ENCODE measurements at places on chromosomes 16 and 17.

GRCh38 chr17:70288540-70289290 lies 119.4 kb downstream of the KCNJ2 start:
- peak; percentile 34 for DNase-seq

DNA sequence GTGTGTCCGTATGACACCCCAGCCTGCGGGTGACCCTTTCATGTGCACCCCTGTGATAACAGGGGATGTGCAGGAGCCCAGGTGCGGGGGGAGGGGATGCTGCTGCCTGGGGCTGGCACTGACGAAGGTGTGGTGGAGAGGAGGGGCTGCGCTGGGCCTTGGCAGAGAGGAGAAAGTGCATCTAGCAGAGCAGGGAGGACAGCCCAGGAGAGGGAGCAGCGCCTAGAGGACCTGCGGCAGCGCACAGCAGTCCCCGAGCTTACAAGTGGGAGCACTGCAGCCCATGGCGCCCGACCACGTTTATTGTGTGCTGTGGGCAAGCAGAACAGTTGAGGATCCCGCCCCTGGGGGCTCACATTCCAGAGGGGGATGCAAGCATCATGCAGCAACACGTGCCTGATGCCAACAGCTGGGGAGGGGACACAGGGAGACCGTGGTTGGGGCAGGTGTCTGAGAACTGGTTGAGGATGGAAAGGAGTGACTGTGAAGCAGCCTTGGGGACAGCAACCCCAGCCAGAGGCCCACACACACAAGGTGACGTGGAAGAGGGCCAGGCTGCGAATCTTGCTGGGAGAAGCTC lies 10.9 kb upstream of the SLC7A5 start:
- DNase-seq = no peak

- peak; percentile 77 for DNase-seq
Observed at GRCh38 chr17:48100591-48101011, 677 bp downstream of the CBX1 start.

- no peak for DNase-seq
Observed at GRCh38 chr17:55340686-55341085, 75.9 kb downstream of the HLF start.

GRCh38 chr17:57889892-57890856 lies 40.3 kb upstream of the MRPS23 start:
- DNase-seq = peak; percentile 50

DNA sequence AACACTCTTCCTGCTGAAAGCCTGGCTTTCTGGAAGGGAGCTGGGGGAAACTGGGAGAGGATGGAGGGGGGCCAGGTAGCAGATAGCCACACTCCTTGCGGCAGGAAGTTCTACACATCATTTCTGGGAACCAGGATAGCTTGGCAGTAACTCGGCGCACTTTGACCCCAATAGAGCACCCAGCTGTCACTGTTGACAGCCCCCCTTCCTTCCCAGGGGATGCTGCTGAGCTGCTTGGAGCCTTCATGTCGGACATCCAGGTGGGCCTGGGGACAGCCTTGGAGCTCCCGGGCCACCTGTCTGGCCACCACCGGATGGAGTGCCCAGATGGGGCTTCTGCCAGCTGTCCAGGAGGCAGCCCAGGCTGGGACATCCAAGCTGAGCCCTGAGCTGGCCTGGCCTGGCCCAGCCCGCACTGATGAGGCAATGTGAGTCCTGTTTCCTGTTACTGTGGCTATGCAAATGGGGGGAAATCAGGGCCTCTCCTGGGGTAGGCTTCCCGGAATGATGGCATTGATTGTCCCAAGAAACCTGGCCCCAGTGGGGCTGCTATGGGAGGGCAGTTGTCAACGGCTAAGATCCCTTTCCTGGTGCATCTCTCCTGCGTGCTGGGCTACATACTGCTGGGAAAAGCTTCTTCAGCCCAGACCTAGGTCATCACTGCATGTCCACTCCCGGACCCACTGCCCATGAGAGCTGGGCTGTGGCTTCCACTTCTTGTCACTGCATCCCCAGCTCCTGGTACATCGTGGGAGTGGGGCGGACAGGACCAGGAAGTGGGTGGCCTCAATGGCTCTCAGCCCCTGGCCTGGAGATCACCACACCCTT lies 50.0 kb downstream of the SOCS1 start:
- no peak for DNase-seq

- DNase-seq = no peak
Observed at GRCh38 chr16:78796221-78796866, 696.9 kb downstream of the WWOX start.

GRCh38 chr16:8929086-8929748 lies 34.5 kb downstream of the USP7 start:
- DNase-seq = no peak

- no peak for DNase-seq
Observed at GRCh38 chr17:74649909-74650308, 26.4 kb upstream of the CD300E start.

DNA sequence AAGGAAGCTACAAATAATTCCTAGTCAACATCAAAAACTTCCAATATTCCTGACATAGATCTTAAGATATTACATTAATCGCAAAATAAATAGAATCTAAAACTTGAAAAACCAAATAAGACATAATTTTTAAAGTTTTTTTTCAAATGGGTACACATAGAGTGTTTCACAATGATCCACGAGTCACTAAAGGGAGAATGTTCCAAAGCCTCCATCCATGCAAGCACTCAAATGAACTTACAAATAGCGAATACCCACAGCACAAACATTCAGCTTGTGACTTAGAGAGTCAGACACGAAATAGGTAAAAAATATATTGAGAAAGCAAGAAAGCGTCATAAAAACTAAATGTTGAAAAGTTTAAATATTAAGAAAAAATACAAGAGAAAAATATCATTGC lies 65.7 kb downstream of the CEP112 start:
- no peak for DNase-seq

DNA sequence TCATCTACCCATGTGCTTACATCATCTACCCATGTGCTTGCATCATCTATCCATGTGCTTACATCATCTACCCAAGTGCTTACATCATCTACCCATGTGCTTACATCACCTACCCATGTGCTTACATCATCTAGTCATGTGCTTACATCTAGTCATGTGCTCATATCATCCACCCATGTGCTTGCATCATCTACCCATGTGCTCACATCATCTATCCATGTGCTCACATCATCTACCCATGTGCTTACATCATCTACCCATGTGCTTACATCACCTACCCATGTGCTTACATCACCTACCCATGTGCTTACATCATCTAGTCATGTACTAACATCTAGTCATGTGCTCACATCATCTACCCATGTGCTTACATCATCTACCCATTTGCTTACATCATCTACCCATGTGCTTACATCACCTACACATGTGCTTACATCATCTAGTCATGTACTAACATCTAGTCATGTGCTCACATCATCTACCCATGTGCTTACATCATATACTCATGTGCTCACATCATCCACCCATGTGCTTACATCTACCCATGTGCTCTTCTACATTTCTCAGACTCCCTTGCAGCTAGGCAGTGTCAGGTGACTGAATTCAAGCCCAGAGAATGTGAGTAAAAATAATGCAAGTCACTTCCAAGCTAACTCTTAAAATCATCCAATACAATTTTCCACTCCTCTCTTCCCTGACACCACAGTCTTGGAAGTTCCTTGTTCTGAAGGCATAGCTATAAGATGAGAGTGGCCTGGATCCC lies 196.8 kb downstream of the CBLN1 start:
- no peak for DNase-seq

DNA sequence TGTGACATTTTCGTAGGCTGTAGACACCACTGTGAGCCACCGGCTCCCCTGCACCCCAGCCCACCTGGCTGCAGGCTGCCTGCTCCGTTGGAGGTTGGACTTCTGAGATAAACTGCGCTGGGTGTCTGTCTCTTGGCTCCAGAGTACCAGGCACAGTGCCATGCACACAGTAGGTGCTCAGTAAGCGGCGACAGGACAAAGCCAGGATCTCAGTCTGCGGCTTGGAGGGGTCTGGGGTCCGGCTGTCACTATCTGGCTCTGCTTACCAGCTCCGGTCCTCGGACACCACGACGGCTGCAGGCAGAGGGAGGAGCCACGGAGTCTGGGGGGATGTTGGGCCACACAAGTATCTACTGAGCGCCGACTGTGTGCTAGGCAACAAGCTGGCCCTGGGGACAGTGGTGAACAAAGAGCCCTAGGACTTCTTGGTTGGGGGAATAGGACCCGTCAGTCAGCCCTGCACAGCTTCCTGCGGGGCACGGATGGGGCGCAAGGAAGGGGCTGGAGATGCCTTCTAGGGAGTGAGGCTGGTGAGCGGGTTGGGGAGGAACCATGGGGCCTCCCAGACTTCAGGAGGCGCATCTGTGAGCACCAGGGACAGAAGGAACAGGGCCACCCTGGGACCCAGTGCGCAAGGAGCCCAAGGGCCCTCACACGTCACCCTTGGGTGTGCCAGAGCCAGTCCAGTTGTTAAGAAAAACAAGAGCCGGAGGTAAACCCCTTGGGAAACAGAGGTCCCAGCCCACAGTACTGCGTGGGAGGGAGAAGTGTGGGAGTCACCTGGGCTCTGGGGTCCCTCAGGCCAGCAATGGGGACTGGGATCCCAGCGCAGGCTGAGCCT lies 17.3 kb downstream of the JPH3 start:
- DNase-seq = no peak

DNA sequence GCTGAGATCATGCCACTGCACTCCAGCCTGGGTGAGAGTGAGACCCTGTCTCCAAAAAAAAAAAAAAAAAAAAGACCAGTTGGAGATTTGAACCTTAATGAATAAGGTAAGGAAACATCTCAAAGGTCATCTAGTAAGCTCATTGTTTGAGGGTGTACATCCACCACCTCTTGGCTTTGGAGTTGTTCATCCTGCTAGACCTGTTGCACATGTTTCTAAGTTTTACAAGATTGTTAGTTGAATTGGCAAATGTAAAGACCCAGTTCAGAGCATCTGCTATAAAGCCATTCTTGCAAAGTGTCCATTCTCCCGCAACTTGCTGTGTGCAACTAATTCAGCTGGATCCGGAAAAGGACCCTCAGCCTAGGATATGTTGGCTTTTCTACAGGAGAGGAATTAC lies 1.5 kb downstream of the PSMD7 start:
- DNase-seq = no peak

- DNase-seq = no peak
Observed at GRCh38 chr17:67528751-67529436, 151.8 kb downstream of the PITPNC1 start.

- no peak for DNase-seq
Observed at GRCh38 chr16:9003322-9003721, 39.6 kb upstream of the USP7 start.

DNA sequence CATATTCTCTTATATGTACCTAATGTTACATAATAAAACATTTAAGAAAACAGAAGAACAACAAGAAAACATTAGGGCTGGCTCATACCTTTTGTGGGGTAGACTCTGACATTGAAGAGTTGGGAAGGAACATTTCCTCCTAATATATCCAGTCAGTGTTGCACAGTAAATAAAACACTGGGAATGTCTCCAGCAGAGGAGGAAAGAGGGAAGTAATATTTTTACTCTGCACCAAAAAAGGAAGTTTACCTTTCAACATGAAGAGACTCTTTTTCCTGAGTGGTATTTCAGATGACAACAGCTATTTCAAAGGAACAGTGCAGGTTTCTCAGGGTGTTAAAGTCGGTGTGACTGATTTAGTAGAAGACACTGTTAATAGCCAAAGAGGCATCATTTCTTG lies 31.9 kb downstream of the EPN2 start:
- DNase-seq = no peak

GRCh38 chr17:45883063-45883462 lies 11.3 kb upstream of the MAPT start:
- DNase-seq = no peak

DNA sequence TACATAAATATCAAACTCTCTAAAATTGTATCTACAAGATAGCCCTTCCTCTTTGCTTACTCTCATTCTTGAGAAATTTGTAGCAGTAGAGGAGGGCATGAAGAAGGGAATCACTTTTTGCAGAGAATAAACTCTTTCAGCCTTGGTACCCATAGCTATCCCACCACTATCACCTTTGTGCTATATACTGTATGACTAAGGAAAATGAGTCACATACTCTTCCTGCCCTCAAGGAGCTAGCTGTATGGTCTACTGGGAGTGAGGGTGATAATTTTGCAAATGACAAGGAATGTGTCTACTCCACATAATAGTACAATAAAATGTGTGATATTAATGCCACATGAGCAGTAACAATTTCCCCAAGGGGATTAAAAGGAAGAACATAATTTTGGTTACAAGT lies 184.6 kb upstream of the WSB1 start:
- no peak for DNase-seq

DNA sequence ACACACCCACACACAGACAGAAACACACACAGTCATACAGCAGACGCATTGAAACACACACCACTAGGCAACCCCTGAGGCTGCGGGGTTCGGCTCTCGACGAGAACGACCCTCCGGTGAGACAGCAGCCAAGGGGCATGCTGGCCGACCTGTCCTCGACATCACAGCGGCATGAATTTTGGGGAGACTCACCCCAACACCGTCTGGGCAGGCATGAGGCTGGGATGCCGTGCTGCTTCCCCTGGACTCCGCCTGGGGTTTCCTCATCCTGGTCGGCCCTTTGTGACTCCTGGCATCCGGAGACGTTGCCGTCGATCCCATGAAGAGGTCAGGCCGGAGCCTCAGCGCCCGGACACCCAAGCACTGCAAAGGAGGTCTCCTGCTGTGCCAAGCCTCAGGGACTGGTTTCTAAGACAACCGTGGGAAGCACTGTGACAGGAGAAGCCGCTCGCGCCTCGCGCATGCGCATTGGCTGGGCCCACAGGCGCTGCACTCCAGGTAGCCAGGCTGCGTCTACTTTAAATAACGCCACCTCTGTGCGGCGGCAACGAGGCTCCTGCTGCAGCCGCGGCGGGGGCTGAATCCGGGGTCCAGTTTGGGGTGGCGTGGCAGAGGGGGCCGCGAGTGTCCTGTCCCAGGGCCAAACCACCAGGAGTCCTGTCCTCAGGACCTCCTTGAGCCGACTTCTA lies 13.8 kb upstream of the KCNJ18 start:
- no peak for DNase-seq

GRCh38 chr16:83296505-83296904 lies 511.3 kb upstream of the HSBP1 start:
- no peak for DNase-seq

DNA sequence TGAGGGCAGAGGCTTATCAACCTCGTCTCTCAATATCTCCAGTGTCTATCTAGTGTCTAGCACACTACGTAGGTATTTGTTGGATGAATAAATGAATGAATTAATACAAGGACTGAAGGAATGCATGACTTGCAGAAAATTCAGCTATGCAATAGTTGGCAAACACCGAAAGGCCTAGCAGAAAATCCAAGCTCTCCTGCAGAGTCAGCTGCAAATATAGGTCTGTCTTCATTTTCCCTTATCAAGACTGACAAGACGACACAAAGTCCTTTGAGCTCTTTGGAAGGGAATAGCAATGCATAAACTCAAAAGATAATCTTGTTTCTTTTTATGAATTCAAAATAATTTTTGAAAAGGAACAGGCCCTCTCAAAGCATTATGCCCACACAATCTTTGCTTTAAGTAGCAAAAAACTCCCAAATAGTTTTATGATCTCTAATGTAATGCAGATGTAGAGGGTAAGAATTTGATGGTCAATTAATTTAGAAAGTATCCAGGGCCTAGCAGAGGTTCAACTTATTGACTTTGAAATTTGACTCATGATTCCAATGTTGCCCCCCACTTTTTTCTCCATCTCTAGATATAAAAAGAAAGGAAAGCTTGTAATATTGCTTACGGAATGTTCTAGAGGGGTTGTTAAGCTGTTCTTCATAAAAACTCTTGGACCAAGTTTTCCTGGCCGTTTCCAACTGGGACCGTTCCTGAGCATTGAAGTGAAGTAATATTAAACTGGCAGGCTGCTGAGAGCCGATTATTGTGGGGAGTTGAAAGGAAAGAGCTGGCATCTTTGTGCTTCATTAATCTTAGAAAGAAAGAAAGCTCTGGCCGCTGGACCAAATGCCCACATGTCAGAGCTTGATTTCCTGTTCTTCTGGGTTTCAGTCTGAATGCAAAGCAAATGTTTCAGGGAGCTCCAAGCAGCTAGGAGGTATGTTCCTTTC lies 227.3 kb downstream of the HS3ST3A1 start:
- no peak for DNase-seq
